Adrenal gland (tissue), 19 donors: ENCODE measurements at places on chromosomes 4 and X.

GRCh38 chr4:86054286-86055032 is 305.4 kb downstream of the MAPK10 start:
- no peaks in the 10 kb centered on the region for H3K27me3 ChIP-seq
- H3K36me3 ChIP-seq, result no peaks in the 10 kb centered on the region
- peaks cover 15% of the 10 kb centered on the region for H3K4me1 ChIP-seq
- no peak overlapping the region for H3K4me3 ChIP-seq
- H3K27ac ChIP-seq, result no peak overlapping the region

- no peak for DNase-seq
- H3K4me1 ChIP-seq, result peaks cover 8% of the 10 kb centered on the region
- no peaks in the 10 kb centered on the region for H3K36me3 ChIP-seq
- peak overlapping the region; percentile 25 for H3K4me3 ChIP-seq
- no peaks in the 10 kb centered on the region for H3K27me3 ChIP-seq
- no peak overlapping the region for H3K27ac ChIP-seq
These were observed 8.2 kb downstream of the TNIP3 start for GRCh38 chr4:121155893-121156292.

DNA sequence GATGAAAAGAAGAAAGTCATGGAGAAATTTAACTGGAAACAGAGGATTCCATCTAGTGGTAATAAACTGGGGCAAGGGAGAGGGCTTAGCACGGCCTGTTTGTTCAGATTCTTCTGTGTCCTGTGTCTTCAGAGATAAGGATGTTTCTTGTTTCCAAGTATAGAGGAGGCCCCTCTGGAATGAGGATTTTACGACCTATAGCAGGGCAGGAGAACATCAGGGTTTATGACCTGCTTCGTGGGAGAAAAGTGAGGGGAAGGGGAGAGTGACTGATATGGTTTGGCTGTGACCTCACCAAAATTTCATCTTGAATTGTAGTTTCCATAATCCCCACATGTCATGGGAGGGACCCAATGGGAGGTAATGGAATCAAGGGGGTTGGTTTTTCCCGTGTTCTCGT is 93.0 kb upstream of the LDB2 start:
- no peak for DNase-seq
- H3K27me3 ChIP-seq, result no peaks in the 10 kb centered on the region
- no peaks in the 10 kb centered on the region for H3K4me1 ChIP-seq

GRCh38 chr4:54255881-54256280 is 26.8 kb downstream of the PDGFRA start:
- H3K36me3 ChIP-seq, result no peaks in the 10 kb centered on the region
- DNase-seq, result no peak
- peaks cover 4% of the 10 kb centered on the region for H3K4me1 ChIP-seq
- no peak overlapping the region for H3K27ac ChIP-seq
- H3K4me3 ChIP-seq, result no peak overlapping the region

GRCh38 chrX:133852837-133853356 is 132.5 kb downstream of the GPC3 start:
- DNase-seq, result no peak
- H3K36me3 ChIP-seq, result no peaks in the 10 kb centered on the region
- peaks cover 16% of the 10 kb centered on the region for H3K27me3 ChIP-seq
- H3K27ac ChIP-seq, result no peak overlapping the region
- H3K4me1 ChIP-seq, result no peaks in the 10 kb centered on the region
